ENCODE measurements at places on chromosomes 16 and 17. TPM values are rescaled to one million over a fixed set of nuclear protein-coding genes. Genes with fewer than 3 reads are reported as not detected.

- DNase-seq = peak; percentile 67
Observed at GRCh38 chr17:77254951-77255825, 114.4 kb downstream of the SEC14L1 start.

Gene PMFBP1
- polyA plus RNA-seq = 3.8 TPM

DNA sequence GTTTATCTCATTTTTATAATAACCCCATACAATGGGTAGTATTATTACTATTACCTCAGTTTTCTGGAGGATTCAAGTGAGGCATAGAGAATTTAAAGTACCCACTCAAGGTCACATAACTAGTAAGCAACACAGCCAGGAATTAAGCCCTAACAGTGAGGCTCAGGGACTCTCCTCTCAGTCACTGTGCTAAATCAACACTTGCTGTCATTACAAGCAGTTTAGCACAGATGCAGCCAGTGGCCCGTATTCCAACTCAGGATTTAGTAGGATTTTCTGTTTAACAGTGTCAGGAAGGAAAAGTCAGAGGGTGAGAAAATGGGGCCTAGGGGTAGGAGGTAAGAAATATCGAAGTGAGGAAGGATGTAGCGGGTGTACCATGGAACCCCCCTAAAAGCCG lies 536.9 kb downstream of the TMEM114 start:
- DNase-seq = no peak

- no peak for DNase-seq
Observed at GRCh38 chr17:69431835-69432234, 17.3 kb downstream of the MAP2K6 start.

Gene RPA1
- polyA plus RNA-seq = 132 TPM

- no peak for DNase-seq
Observed at GRCh38 chr16:14528306-14528705, 101.8 kb downstream of the PARN start.

DNA sequence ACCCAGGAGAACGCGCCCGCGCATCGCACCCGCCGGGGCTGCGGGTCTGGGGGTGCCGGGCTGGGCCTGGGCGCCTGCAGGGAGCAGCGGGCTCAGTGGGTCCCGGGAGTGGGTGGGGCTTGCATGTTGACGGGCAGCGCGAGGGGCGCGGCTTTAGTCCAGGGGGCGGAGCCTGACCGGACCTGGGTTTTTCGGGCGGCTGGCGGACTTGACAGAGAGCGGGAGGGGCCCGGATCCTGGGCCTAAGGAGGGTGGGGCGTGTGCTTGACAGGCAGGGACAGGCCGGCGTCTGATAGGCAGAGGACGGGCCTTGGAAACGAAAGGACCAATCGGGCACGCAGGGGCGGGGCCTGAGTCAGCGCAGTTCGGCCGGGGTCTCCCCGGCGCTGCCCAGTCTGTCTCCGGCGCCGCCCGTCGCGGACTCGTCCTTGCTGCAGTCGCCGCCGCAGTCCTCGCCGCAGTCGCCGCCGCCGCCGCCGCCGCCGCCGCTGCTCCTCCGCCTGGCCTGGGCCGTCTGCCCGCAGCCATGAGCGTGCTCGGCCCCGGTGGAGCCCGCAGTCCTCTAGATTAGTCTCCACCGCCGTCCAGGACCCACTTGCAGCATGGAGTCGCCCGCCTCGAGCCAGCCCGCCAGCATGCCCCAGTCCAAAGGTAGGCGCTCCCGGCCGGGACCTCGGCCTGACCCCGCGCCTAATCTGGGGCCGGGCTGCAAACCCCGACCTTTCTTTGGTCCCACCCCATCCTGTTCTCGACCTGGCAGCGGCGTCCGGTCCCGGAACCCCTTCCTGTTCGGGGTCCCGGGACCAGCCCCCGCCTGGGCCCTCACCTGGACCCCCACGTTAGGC lies at the start of gene MAP2K3:
Gene MAP2K3 (plus strand): TSS at position 393 of the 845 bp plus-strand sequence. CDS start 210 bp downstream, at position 603.
- DNase-seq = peak; percentile 96

- DNase-seq = no peak
Observed at GRCh38 chr17:71430281-71430680, 690.5 kb upstream of the SOX9 start.

Gene PHF23
- 57.4 TPM for polyA plus RNA-seq

DNA sequence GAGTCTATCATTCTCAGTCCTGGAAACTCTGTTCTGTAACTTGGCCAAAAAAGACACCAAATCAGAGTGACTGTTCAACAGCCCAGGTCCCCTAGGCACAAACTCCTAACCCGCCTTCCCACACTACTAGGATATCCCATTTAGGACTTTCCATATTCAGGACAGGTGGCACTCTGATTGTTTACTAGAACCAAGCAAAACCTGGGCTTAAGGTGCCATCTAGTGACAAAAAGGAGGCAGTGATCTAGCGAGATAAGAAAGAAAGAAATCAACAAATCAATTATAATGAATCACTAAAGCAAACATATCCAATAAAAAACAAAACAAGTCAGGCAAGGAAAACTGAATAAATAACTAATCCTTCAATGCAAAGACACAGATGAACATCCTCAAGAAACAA lies 203.9 kb downstream of the CEP112 start:
- no peak for DNase-seq

GRCh38 chr16:67709050-67709449 lies 10.1 kb downstream of the GFOD2 start:
- no peak for DNase-seq

- DNase-seq = no peak
Observed at GRCh38 chr17:19670908-19671307, 22.4 kb downstream of the ALDH3A2 start.

- no peak for DNase-seq
Observed at GRCh38 chr16:63806794-63807506, 1314.9 kb downstream of the CDH11 start.

DNA sequence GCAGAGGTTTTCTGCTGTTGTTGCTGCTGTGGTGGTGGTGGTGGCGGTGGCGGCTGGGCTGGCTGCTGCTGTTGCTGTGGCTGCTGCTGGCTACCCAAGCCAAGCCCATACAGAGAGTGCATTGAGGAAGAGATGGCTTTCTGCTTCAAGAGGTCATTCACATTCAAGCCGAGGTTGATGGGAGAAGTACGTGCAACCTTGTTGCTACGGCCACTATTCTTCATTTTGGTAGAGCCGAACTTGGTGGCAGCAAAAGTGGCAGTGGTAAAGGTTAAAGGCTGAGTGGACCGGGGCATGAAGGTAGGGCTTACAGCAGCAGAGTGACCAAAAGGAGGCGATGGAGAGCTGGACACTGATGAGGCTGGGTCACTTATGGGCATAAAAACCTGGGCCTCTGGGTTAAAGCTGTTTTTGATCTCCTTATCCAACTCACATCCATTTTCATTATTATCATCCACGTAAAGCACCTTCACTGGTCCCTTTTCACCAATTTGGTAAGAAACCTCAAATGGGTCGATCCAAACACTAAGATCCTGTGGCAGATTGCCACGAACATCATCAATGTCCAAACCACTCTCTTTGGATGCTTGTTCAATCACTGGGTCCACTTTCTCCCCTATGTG lies 2.8 kb downstream of the TOB1 start:
- DNase-seq = peak; percentile 22

- DNase-seq = no peak
Observed at GRCh38 chr16:56617212-56618085, 8.1 kb upstream of the MT1E start.

DNA sequence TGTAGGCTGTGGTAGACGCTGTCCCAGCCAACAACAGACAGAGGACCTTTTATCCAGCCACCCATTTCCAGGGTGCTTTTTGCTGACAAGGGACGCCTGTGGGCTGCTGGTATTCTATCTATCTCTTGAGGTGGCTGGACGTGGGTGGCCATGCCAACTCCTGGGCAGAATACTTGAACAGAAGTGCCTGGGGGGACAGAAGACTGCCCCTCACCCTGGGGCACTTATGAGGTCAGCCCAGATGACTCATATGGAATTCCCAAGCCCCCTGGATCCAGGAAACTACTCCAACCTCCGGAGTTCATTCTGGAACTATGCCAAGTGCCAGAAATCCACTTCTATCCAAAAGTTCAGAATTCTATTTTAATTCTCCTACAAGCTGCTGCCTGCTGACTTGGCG lies 61.3 kb downstream of the CDRT4 start:
- DNase-seq = no peak

Gene HBZ
- 2.5 TPM for polyA plus RNA-seq

DNA sequence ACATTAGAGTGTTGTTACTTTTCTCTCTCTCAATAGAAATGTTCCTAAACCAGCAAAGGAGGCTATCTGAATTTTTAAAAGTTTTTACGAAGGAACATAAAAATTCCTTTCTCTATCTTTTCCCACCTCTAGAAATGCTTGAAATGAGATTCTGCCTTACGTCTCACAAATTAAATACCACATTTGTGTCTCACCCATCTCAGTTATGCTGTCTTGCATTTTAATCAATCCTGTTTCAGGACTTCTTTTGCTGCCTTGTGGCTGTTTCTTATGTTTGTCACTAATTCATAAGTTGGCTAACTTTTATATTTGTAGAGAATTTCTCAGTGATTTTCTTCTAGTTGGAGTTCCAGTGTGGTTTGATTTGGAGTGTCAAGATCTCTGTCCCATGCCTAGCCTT lies 3.5 kb downstream of the OMG start:
- no peak for DNase-seq

- no peak for DNase-seq
Observed at GRCh38 chr16:64138621-64139020, 983.2 kb downstream of the CDH11 start.

DNA sequence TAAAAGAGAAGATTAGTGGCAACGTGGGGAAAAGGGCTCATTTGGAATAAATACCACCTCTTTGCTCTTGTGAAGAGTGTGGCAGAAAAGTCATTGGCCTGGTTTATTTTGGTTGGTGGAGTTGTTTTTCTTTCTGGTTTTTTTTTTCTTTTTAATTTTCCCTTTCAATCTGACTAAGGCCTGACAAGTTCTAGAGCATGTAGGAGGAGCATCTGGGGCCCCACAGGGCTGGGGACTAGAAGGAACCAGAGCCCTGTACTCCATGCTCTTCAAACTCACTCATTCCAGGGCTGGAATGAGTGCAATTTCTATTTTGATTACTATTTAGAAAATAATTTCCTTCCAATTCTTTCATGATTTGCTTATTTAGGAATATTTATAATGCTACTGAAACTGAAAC lies 13.3 kb downstream of the IRX5 start:
- DNase-seq = no peak

DNA sequence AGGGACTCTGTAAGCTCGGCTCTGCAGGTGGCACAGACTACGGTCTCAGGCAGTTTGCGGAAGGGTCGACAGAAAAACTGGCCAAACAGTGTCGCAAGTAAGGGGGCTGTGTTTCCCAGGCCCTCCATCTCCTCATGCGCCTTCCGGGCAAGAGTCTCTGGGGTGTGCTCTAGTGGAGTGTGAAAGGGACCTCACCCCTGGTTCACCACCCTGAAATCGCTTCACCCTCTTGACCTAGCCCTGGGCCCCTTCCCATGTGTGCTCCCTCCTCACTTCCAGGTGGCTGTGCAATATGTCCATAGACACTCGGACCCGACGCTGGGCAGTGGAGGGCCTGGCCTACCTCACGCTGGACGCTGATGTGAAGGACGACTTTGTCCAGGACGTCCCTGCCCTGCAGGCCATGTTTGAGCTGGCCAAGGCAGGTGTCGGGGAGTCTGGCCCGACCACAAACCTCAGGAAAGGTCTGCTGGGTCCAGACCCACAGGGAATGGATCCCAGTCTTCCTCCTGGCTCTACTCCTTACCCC lies 22.3 kb downstream of the UNC45B start:
- no peak for DNase-seq

GRCh38 chr17:49216953-49217650 lies 6.6 kb downstream of the ABI3 start:
- no peak for DNase-seq

DNA sequence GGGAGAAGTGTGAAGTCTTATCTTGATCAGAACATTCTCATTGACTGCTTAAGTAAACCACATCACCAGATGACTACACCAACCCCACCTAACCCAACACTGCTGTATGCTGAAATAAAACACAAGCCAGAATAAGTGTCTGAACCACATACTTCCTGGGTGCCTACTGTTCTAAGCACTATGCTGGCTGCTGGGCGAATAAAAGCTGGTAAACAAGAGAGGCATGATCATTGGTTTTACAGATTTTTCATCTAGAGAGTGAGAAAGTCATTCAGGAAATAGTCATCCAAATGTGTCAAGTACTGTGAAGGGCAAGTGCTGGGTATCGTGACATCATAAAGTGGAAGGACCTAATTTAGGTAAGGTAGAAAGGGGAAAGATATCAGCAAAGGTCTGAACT lies 199.0 kb upstream of the SOX9 start:
- no peak for DNase-seq

DNA sequence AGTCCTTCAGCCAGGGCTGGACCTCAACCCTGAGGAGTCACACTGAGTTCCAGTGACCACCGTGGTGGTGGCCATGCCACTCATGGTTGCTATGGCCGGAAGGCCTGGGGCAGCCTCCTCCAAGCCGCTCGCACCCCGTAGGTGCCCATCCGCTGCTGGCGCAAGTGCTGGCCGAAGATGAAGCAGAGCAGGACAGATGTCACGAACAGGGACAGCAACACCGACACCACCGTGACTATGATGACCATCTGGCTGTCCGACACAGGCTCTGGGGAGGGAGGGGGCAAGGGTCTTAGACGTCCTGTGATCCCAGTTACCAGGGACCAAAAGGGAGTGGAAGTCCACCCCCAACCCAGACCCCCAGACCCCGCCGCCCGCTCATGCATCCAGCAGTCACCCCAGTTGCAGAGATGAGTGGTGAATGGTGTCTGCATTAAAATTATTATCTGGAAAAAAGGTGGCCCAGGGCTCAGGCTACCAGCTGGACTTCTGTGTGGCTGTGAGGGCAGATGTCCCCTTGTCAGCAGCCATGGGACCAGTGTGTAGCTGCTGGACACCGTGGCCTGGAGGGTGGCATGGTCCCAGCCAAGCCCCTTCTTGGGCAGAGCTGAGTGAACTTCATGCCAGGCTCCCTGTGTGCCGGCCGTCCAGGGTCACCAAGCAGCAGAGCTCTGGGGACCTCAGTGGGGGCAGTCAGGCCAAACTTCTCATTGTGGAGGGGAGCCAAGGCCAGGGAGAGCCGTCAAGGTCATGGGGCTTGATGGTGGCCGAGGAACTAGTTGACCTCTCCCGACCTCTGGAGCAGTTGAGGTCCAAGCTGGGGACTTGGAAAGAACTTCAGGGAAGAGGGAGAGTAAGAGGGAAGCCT lies 4.7 kb downstream of the PRR29 start:
- no peak for DNase-seq

Gene TOX3
- 33.0 TPM for polyA plus RNA-seq

Gene FBXO39
- 0.32 TPM for polyA plus RNA-seq

Data from right renal pelvis (tissue), 4 donors.